ENCODE measurements at places on chromosomes 3 and 15.
A peak's percentile ranks its signal among the peaks of the same experiment; 100 is the strongest.

- no peak for DNase-seq
Measured at GRCh38 chr3:143358155-143358792, 238.7 kb downstream of the CHST2 start.

GRCh38 chr3:191350396-191351090 is 20.2 kb upstream of the UTS2B start:
- DNase-seq: no peak

- DNase-seq: no peak
Measured at GRCh38 chr3:21345382-21345976, 405.5 kb downstream of the ZNF385D start.

GRCh38 chr3:195238586-195239118 is 32.3 kb downstream of the XXYLT1 start:
- no peak for DNase-seq

DNA sequence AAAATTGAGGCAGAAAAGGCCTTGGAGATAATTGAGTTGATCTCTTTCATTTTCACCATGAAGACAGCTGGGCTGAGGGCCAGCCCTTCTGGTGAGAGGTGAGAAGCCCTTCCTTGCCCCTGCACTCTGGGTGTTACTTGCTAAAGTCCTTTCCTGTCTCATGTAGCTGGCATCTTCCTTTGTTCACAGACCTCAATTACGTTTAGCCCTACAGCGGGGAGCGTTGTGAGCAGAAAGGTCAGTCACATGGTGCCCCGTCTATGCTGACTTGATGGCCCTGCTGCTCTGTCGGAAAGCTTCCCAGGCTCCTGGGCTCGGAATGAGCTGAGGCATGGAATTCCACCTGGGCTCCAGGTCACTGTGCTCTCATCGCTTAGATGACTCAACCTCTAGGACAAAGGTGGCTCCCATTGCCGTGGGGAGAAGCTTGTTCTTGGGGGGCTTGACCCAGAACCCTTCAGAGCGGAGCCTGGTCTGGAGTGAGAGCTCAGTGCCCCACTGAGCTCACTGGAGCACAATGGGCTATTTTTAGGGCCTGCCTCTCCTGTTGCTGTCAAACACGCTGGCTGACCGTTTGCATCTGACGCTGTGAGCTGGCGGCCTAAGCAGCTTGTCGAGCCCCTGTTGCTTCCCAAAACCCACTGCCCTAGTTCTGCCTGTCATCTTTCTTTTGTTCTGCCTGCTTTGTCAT is 47.0 kb downstream of the RPLP1 start:
- no peak for DNase-seq

GRCh38 chr15:69074843-69075224 is 60.3 kb downstream of the NOX5 start:
- DNase-seq: no peak

DNA sequence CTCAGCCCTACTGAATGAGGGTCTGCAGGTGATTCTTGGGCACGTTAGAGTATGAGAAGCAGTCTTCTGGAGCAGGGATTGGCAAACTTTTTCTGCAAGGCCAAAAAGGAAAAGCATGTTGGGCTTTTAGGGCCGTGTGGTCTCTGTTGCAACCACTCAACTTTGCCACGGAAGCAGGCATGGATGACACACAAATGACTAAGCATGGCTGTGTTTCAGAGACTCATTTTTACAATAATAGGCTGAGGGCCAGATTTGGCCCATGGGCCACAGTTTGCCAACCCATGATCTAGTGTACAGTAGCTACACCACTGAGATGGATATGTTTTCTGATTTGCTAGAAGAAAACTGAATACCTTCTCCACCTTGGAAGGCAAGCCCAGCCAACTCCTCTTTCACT is 66.1 kb upstream of the PRICKLE2 start:
- no peak for DNase-seq

DNA sequence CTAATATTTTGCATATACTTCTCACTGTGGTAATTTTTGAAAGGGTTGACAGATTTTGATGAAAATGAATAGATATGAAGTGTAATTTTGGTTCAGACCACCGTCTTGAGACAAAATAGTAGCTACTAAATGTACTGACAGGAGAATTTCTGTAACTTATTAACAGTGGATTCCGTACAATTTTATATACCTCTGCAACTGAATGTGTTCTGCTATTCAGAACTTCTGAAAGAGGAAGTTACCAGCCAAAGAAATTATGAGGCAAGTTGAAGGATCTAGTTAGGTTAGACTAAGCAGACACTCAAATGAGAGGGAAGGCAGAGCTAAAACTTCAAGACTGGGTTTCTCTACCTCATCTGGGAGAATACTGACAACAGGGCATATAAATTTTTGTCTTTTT is 29.4 kb downstream of the GAP43 start:
- DNase-seq: no peak

DNA sequence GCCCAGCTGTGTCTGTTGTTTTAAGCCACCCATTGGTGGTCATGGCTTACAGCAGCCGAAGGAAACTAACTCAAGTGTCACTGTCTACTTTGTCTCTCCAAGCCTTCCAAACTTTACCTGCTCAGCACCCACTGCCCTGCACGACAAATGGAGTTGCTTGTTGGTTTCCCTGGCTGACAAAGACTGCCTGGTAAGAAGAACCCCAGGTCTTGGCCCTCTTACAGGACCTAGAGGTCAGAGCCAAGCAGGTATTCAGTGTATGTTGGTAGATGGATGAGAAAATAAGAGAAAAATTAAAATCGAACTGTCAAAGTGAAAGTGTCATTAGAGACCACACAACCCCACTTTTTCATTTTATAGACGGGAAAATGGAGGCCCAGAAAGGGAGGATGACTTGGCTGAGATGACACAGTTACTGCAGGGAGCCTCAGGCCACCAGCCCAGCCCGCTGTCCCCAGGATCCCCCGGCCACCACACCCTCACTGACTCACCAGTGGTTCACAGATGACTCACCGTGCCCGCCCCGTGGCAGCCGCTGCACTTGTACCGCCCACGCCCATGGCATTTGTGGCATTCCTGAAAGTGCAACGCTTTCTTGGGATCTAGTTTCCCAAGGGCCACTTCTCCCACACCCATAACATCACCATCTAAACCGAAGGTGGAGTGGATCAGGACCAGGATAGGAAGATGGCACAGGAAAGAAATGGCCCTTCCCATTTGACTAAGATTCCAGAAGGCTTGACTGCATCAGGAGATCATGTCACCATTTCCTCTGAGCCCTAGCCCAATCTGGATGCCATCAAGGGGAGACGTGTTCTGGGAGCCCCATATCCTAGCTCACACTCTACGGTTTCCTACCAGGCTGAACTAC is 15.2 kb downstream of the SSUH2 start:
- DNase-seq: peak; percentile 85

- no peak for DNase-seq
Measured at GRCh38 chr3:45087155-45087554, 59.0 kb downstream of the CDCP1 start.

GRCh38 chr3:194219826-194220410 is 84.0 kb downstream of the HES1 start:
- no peak for DNase-seq

GRCh38 chr3:132088291-132088690 is 53.5 kb upstream of the CPNE4 start:
- DNase-seq: no peak

GRCh38 chr3:74639681-74640080 is 25.2 kb upstream of the CNTN3 start:
- DNase-seq: no peak

- DNase-seq: no peak
Measured at GRCh38 chr3:16837602-16838001, 47.2 kb upstream of the PLCL2 start.

DNA sequence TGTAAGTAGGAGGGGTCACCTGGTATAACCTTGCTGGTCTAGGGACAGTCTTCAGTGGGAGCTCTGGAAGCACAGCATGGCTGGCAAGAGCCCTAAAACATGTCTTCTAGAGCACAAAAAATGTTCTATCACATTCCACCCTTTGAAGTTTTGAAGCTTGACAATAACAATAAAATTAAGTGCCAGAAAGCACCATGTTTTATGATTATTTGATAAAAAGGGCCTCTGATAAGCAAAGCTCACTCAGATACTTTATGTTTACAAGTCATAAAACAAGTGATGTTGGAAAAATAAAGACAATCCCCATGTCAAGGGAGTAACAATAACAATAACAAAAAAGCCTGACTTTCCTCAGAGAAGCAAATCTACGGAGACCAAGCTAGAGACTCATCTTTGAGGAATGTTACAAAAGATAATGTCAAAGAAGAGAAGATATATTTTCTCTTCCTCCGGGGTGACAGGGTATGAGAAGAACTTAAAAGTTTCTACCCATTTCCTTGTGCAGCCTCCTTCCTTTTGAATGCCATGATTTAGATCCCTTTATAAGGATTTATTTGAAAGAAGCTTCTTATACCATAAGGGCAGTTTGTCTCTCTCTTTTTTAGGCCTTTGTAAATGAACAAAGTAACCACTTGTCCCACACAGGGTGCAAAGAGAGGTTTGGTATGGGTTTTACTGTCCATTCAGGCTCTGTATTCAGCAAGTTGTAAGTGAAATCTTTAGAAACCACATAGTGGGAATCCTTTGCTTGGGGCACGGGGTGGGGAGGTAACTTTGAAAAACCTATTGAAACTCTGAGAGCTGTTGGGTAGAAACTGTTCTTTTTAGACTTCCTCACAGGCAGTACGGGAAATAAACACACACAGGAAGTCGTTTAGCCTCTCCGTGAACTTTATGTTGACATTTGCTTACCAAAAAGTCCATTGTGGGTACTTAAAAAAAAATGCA is 109.6 kb upstream of the RBMS3 start:
- DNase-seq: no peak

Data from T-helper 2 cell (primary cell).